Stimulated activated CD8-positive, alpha-beta memory T cell treated with anti-CD3 and anti-CD28 coated beads, Interleukin-15, amount 100 ng/mL, for 1 hour (primary cell): ENCODE measurements at places on chromosomes 7 and 10.

- no peak for DNase-seq
These were observed 47.4 kb upstream of the MACC1 start for GRCh38 chr7:20264623-20265022.

DNA sequence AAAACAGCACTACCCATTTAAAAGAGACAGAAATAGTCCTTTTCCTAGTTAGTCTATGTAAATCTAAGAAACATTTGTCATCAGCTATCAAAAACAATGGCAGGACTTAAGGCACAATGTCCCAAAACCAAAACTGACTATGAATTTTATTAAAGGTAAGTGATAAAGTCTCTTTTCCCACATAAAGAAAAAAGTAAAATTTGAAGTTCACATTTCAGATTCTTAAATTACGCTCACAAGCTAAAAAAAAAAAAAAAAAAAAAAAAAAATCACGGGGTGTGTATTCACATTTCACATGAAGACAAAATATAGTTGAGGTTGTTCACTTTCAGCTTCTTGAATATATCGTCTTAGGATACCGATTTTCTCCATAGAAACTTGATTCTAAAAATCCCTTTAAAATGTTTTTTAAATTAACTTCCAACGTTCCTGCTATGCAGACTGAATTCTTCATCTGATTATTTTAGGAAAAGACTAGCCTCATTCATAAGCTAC is 1.6 kb downstream of the P4HA1 start:
- no peak for DNase-seq

- no peak for DNase-seq
These were observed 43.0 kb downstream of the SLC25A40 start for GRCh38 chr7:87833130-87833529.

DNA sequence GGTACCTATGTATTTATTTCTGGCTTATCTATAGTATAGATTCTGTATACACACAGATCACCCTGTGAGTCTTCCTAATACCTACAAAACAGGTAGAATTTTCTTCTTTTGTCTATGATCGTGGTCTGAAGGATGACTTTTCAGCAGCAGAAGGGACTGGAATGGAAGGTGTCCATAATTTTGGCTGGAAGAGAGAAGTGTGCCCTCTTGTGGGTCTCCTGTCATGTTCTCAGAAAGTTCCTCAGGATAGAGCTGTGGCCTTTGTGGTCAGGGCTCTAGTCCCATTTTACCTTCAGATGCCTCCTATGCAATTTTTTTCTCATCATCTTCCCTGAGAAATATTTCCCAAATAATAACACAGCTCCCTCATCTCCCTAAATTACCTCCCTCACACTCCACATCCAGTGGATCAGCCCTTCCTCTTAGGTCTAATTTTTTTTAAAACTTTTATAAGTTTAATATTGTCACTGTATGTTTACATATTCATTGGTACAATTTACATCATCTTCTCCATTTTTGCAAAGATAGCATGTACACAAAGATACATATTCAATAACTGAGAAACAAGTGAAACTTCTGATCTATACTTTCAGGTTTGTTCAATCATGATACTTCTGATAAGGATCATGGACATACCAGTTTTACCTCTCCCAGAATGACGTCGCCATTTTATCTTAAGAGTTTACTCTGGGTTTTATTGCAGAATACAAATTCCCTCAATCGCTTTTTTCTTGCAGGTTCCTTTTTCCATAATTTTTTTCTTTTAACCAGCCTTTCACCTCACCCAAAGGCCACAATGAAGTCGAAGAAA is 112.7 kb downstream of the REEP3 start:
- no peak for DNase-seq

DNA sequence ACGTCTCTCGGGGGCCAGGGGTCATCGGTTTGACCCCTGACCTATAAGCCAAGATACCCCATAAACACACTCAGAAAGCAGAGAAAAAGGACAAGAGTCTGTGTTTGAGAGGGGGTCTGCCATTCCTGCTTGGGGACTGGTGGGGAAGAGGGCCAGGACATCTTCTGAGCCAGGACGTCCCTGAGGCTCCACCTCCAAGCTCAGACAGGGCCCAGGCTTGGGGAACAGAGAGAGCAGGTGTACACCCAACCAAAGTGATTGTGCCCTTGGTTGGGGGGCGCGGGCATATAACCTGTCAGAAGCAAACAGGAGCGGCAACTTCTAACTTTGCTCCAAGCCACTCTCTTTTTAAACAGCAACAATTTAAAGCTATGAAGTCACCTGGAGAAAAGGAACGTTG is 33.9 kb upstream of the PPIF start:
- DNase-seq, result no peak

GRCh38 chr7:136533732-136534131 is 334.7 kb upstream of the CHRM2 start:
- DNase-seq, result no peak

GRCh38 chr10:22253580-22253882 is 35.7 kb upstream of the EBLN1 start:
- no peak for DNase-seq

DNA sequence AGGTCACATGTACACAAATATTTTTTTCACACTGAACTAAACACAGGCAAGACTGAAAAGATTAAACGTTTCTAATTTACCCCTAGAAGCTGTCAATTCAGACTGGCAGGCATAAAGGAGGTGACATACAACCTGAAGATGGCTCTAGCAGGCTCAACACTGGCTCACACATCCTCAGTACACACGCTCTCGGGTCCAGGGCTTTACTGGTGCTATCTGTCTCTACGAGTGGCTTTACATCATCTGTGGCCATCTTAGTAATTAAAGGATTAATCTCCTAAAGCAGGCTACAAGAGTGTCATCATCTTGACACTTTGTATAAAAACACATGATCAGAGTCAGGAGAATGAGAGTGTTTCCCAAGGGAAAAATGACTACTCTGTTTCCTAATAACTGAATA is 57.3 kb downstream of the COPG2 start:
- no peak for DNase-seq

DNA sequence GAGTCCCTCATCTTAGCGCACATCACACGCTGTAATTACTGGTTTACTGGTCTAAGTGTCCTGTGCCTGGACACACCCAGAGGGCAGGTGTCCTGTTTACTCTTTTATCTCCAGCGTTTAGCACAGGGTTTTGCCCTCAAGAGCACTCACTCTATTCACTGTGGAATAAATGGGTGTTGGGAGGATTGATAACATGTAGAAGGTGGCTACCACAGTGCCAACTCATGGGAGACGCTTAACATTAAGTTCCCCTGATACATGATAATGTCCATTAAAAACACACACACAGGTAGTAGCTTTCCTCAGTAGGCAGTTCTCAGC is 96.1 kb upstream of the EFCAB10 start:
- DNase-seq, result no peak

DNA sequence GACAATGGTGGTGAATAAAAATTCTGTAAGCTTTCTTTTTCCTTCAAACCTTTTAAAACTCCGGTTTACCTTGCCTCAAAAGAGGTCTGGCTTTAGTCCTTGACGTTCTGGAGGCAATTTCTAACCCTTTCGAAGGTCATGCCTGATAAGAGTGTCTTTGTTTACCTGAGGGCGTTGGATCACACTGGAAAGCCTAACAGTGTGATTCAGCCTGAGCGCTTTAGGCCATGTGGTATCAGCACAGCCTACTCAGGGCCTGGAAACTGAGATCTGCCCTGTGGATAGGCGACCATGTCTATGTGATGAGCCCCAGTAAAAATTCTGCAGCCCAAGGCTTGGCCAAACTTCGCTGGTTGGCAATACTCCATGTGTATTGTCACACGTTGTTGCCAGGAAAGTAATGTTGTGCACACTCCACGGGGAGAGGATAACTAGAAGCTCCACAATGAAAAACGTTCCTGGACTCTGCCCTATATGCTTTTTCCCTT is 10.7 kb downstream of the CCDC6 start:
- DNase-seq, result no peak

- no peak for DNase-seq
These were observed at the start of gene HOXA4 for GRCh38 chr7:27130540-27131389. TSS of gene HOXA4 (minus strand) at chr7:27130757. CDS start at chr7:27130733, 24 bp downstream.

GRCh38 chr7:127665922-127666321 is 13.9 kb downstream of the SND1 start:
- DNase-seq, result no peak

DNA sequence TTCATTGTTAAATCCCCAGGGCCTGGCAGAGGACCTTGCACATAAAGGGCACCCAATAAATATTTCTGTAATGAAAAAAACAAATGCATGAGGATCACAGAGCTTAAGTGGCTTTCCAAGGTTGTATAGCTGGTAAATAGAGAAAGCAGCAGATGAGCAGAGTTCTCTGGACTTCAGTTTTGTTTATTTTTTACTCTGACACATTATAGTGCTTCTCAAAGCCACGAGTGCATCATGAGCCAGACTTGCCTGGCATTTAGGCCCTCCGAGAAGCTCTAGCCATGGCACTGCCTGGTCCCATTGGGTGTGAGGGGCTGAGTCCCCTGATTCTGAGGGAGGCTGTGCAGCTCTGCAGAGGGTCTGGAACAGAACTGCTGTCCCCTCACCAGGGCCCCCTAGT is 87.2 kb upstream of the ZNF32 start:
- DNase-seq, result no peak

DNA sequence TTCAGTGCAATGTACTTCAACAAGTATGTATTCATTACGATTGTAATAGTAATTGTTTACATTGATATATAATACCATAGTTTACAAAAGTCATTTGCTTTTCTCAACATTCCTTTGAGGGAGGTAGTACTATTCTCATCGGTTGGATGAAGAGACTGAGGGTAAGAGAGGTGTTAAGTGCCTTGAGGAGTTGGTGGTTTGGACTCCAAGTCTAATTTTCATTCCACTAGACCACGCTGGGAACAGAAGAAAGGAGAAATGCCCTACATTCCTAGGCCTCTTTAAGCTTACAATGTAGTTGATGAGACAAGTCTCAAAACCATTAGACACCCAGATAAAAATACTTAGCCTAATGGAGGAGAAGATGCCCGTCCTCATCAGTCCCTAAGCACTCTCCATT is 28.6 kb downstream of the CDK1 start:
- no peak for DNase-seq

GRCh38 chr7:148701414-148701813 is 2.7 kb downstream of the CUL1 start:
- DNase-seq, result no peak

DNA sequence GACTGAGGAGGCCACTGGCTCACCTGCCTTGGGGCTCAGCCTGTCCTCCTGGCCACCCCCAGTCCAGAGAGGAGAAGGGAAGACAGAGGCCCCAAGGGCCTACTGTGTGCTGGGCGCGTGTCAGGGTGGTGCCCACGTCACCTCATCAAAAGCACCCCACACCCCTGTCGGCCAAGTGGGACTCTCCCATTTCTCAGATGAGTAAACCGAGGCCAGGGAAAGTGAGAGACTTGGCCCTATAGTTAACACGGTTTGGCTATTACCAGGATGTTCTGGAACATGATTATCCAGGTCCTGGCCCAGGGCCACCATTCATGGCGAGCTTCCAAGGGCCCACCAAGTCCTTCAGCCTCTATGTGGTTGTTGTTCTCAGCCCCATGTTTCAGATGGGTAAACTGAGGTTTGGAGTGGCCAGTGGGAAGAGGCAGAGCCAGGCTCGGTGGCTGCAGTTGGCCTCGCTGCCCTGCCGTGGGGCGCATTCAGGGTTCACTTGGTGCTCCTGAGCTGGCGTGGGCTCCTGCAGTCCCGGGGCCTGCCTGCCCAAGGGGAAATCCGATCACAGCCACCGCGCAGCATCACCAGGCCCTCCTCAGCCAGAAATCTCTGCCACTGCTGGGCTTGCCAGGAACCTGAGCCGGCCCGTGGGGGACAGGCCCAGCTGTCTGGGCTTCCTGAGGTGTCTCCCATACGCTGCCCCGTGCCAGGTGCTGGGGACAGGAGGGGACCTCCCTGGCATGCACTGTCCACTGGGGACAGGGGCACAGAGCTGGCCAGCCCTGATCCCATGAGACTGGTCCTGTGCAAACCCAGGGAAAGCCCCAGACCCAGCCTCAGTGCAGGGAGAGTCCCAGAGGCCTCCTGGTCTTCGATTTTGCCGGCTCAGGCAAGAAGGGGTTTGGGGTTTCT is 117.7 kb upstream of the TNRC18 start:
- no peak for DNase-seq

DNA sequence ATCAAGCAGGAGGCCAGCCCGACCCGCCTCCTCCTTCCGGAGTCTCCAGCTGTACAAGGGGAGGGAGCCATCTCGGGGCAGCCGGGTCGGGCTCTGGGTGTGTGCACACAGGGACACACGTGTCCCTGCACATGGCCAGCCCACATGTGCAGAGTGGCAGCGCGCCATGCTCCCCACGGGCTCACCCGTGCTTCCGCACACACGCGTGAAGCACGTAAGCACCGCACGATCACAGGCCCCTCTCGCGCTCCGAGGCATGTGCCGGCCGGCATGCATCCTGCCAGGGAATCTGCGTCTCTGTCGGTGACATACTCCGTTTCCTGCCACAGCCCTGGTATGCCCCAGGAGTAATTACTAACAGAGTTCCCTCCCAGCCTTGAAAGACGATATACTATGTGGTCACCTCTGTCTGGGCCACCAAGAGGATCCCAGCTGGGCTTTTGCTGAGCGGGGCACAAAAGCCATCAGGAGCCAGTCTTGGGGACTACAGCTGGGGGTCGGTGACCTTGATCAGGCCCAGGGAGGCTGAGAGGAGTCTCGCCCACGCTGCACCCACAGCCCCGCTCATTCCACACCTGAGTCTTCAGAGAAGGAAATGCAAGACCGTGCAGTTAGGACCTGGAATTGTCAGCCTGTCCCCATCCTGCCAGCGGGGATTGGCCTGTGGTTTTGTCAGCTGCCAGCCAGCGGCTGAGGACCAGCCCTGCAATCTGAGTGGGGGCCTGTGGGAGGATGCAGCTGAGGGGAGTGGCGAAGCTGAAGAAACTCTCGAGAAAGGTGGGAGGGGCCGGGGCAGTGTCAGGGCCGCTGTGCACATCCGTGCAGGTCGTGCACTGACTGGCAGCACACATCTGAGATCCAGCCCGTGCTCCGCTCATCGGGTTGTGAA is 11.0 kb upstream of the LFNG start:
- DNase-seq, result no peak

DNA sequence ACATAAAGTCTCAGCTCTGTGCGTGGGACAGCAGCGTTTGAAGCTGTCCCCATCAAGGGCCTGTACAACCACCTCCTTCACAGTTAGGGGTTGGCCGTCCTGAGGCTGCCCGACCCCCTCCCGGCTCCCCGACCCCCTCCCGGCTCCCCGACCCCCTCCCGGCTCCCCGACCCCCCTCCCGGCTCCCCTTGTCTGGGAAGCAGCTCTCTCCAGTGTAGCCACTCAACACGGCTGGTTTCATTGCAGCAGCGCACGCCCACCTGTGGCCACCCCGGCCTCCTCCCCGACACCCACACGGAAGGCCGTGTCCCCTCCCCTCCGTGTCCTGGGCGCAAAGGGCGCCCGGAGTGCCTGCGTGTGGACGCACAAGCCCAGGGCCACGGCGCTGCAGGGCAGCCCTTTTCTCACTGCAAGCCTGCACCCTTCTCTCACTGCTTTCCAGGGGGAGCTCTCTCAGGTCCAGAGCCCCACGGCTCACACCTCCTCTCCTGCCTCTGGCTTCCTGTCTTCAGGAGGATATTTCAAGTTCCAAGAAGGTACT is 20.9 kb upstream of the FAM20C start:
- DNase-seq, result no peak

DNA sequence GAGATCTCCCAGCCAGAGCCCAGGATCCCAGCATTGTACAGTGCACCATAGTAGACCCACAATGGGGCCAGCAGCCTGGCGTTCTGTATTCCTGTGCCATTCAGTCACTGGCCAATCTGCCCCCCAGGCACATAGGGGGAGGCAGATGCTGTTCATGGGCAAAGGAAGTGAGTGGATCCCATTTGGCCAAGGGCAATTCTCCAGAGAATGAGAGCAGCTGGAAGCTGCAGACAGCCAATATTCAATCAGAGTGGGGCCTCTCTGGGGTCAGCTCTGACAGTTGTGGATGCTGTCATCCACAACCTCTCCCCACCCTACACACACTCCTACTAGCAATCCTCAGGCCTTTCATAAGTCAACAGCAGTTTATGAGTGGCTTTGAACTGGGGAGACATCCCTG is 17.5 kb downstream of the STEAP1B start:
- DNase-seq, result no peak
